ENCODE measurements at places on chromosomes 6 and 20.
A peak's percentile ranks its signal among the peaks of the same experiment; 100 is the strongest.

DNA sequence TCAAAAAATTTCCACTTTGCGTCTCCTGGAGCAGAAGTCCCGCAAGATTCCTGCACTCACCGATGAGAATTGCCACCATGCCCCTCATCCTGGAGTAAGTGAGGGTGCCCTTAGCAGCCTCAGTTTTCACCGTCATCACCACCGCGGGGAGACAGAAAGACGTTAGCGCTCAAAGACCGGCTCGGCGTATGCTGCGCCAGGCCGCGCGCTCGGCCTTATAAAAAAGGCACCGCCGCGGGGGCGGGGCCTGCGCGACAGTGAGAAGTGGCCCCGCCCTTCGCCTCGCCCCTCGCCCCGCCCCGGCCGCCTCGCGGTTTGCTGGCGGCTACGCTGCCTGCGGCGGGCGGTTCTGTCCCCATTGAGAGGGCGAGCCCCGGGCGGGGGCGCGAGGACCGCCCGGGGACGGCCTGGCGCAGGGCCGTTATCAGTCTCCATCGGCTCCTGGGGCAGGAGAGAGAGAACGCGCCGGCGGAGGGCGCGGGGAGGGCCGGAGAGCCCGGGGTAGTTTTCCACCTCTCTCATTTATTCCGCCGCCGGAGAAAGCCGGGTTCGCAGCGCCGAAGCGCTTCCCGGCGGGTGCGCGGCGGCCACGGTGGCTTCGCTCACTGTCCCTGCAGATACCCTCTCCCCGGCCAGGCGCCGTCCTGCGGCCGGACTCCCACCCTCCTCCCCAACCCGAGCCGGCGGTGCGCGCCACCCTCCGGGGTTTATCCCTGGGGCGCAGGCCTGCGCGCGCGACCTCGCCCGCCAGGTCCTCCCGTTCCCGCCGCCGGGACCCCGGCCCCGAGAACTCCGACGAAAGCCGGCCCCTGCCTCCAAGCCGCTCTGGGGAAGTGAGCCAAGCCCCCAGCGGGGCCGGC is 122.5 kb upstream of the SLC2A12 start:
- peak; percentile 79 for DNase-seq

GRCh38 chr6:2979819-2980464 is 8.6 kb upstream of the SERPINB6 start:
- DNase-seq: no peak

- DNase-seq: no peak
Observed at GRCh38 chr6:25519856-25520255, 132.2 kb upstream of the SCGN start.

GRCh38 chr20:58559368-58559729 is 44.1 kb upstream of the APCDD1L start:
- no peak for DNase-seq

- no peak for DNase-seq
Observed at GRCh38 chr6:90284236-90285041, 12.2 kb downstream of the BACH2 start.

- DNase-seq: no peak
Observed at GRCh38 chr20:62576815-62577489, 65.4 kb upstream of the SLCO4A1 start.

GRCh38 chr20:44517454-44517853 is 4.4 kb downstream of the SERINC3 start:
- DNase-seq: no peak

DNA sequence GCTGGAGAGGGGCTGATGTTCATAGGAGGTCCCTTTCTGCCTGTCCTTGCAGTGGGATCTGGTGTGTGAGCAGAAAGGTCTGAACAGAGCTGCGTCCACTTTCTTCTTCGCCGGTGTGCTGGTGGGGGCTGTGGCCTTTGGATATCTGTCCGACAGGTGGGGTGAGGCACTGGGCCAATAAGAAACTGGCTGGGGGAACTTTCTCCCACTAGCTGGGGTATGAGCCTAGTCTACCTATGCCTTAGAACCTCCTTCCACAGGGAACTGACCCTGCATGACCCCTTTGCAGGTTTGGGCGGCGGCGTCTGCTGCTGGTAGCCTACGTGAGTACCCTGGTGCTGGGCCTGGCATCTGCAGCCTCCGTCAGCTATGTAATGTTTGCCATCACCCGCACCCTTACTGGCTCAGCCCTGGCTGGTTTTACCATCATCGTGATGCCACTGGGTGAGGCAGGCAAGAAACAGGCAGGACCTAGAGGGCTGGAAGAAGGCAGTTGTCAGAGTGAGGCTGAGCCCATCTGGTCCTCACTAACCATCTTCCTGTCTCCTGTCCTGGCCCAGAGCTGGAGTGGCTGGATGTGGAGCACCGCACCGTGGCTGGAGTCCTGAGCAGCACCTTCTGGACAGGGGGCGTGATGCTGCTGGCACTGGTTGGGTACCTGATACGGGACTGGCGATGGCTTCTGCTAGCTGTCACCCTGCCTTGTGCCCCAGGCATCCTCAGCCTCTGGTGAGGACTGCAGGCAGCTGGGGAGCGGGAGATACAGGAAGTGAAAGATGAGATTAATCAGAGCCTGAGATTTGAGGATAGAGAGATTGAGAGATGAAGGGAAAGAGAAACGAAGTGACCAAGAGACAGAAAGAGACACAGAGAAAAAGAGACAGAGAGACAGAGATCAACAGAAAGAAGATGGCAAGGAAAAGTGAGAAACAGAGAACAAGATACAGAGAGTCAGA is 1.6 kb downstream of the SLC22A7 start:
- no peak for DNase-seq

DNA sequence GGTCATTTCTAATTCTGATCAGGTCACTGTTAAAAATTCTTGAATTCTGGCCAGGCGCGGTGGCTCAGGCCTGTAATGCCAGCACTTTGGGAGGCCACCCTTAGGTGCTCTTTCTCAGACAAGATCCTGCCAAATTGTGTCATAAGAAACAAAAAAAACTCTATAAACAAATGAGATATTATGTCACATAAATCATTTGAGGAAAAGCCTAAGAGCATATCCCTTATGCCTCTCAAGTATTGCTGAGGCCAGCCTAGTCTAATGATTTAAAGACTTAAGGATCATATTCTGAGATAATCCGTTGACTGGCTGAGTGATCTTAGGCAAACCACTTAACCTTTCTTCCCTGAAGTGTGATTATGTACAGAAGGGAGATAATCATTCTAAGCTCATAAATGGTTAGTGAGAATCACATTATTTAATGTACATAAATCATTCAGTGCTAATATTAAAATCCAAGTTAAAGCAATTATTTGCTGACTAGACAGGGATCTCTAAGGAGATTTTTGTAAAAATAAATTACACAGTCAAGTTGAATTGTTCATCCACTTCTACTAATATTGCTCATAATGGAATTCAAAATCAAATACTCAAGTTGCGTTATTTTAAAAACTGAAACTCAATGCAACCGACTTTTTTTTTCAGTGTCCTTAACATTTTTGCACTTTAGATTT is 365.4 kb downstream of the PHF3 start:
- no peak for DNase-seq

DNA sequence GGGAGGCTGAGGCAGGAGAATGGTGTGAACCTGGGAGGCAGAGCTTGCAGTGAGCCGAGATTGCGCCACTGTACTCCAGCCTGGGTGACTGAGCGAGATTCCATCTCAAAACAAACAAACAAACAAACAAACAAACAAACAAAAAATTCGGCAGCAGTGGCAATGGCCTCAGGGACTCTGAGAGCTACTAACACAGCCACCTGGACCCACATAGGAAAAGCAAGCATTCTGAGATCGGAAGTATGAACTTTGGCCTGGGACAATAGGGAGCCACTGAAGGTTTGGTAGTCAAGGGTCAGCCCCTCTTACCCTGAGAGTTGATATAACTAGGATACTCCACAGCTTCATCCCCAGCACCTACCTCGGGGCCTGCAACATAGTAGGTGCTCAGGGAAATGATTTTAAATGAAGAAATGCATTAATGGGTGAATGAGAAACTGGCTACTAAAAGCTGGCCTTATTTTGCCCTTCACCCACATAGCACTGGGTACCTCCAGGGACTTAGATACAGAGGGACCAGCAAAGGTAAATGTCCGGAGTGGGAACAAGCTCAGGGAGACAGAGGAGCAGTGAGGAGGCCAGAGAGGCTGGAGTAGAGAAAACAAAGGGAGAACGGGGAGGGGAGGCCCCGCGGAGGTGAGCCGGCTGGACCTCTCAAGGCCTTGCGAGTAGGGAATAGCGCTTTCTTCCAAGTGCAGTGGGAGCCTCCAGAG is 46.6 kb upstream of the PTGIS start:
- DNase-seq: no peak

DNA sequence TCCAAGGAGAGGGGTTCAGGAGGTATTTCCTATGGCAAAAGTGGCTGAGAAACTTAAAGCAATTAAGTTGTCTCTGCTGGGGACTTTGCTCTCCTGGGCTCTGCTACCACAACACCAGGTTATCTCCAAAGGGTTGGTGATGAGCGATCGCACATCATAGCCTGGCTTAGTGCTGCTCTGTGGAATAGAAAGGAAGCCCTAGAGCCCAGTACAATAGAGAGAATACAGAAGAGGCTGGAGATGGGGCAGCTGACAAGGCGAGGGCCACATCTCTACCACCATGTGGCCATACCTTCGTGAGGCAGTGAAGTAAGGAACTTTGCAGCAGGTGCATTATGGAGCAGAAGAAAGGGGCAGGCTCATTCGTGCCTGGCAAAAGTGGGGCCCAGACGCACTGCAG is 8.6 kb upstream of the TMC2 start:
- DNase-seq: no peak

DNA sequence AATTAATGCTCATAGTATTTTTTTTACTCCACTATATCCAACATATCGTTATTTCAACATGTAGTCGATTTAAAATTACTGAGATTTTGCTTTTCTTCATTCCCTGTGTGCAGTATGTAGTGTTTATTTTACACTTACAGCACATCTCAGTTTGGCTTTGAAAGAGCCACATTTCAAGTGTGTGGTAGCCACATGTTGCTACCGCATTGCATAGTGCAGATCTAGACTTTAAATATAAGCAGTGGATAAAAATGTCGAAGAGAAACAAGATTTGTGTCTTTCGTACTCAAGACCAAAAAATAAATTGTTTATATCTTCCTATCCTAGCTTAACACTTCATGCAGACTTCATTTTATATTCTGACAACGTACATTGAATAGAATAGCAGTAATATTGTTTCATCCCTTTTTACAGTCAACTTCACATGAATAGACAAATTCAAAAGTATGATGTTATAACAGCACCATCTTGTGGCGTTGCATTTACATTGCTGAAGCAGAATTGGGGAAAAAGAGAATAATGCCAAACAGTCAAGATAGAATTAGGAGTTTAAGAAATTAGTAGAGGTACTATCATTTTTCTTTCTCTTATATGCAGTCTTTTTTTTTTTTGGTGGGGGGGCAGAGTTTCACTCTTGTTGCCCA is 29.9 kb downstream of the FBXO5 start:
- DNase-seq: no peak

- DNase-seq: no peak
Observed at GRCh38 chr6:35581633-35582032, 68.9 kb upstream of the TULP1 start.

DNA sequence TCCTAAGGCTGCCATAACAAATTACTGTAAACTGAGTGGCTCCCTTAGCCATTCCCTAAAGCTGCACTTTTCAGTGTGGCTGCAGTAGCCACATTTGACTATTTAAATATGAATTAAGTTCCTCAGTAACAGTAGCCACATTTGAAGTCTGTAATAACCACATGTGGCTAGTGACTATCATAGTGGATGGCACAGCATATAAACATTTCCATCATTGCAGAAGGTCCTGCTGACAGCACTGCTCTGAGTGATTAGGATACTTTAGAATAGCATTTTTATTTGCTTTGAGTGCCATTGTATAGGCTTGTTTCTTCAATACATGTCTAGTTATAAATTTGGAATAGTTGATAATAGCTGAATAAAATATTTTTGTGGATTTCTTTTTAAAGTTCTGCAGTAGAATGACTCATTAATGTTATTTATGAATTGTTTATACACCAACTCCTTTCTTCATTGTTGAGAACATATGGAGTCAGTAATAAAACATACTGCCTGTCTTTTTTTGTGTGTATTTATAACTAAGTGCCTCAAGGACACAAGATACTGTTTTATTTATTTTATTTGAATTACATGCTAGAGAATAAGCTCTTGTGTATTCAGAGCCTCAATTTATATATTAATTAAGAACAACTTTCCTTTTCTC is 217.2 kb downstream of the CDKAL1 start:
- no peak for DNase-seq

DNA sequence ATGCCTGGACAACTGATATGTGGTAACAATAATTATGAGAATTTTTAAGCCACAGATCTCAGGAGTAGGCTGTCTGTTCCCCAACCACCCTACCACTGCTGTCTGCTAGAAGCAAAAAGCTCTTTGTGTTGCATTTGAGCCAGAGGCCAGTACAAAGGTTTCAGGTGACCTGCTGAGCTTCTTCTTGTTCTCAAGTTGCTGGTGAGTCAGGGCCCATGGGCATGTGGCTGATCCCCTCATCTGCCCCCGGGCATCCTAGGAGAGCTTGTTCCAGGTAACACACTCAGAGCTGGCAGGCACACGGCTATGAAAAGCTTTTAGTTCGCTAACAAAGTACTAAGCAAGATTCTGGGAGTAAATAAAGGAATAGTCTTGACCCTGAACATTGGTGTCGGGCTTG is 285.3 kb downstream of the CDC5L start:
- DNase-seq: no peak

- no peak for DNase-seq
Observed at GRCh38 chr6:140027219-140027618, 652.8 kb upstream of the CITED2 start.

- no peak for DNase-seq
Observed at GRCh38 chr20:19858466-19859371, 100.7 kb downstream of the RIN2 start.

- no peak for DNase-seq
Observed at GRCh38 chr6:97958134-97958533, 675.1 kb upstream of the MMS22L start.

- DNase-seq: no peak
Observed at GRCh38 chr20:42123981-42124473, 505.9 kb upstream of the CHD6 start.
